ENCODE measurements at places on chromosomes 5 and 9. TPM values are rescaled to one million over a fixed set of nuclear protein-coding genes. Genes with fewer than 3 reads are reported as not detected.
A peak's percentile ranks its signal among the peaks of the same experiment; 100 is the strongest.

Gene NMUR2
- not detected for total RNA-seq

Gene SOX30
- not detected for total RNA-seq

Gene HBEGF
- 43.2 TPM for total RNA-seq

Gene PCDHB6
- 0.41 TPM for total RNA-seq

Gene TESK1
- 44.0 TPM for total RNA-seq

Gene NPR2
- total RNA-seq: 20.6 TPM

Gene OR2V2
- total RNA-seq: not detected

Gene CARD6
- 24.3 TPM for total RNA-seq

GRCh38 chr9:125495172-125496119, 211.6 kb downstream of the MAPKAP1 start:
- no peak for DNase-seq
- H3K27me3 ChIP-seq: no peaks in the 10 kb centered on the region
- H3K36me3 ChIP-seq: no peaks in the 10 kb centered on the region
- no peak overlapping the region for H3K27ac ChIP-seq

DNA sequence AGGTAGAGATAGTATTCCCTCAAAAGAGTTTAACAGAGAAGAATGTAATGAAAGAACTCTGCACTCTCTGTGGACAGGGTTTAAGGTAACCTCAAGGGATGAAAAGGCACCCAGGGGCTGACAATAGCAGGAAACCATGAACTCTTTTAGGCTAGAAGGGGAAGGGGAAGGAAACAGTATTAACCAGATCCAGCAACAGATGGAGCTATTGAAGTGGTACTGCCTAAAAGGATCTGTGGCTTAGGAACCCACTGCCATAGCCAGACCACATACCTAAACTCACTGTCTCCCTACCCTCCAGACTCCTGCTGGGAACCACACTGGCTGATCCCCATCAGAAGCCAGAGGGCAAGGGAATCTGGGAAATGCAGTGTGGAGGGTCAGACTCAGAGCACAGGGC, 35.5 kb downstream of the PLGRKT start:
- DNase-seq: no peak
- H3K27me3 ChIP-seq: no peaks in the 10 kb centered on the region
- no peak overlapping the region for H3K27ac ChIP-seq
- no peak overlapping the region for H3K4me3 ChIP-seq
- H3K36me3 ChIP-seq: no peaks in the 10 kb centered on the region

- DNase-seq: no peak
- no peaks in the 10 kb centered on the region for H3K4me1 ChIP-seq
- H3K27me3 ChIP-seq: no peaks in the 10 kb centered on the region
- no peak overlapping the region for H3K27ac ChIP-seq
These were observed 73.5 kb downstream of the COL23A1 start for GRCh38 chr5:178516504-178517235.

DNA sequence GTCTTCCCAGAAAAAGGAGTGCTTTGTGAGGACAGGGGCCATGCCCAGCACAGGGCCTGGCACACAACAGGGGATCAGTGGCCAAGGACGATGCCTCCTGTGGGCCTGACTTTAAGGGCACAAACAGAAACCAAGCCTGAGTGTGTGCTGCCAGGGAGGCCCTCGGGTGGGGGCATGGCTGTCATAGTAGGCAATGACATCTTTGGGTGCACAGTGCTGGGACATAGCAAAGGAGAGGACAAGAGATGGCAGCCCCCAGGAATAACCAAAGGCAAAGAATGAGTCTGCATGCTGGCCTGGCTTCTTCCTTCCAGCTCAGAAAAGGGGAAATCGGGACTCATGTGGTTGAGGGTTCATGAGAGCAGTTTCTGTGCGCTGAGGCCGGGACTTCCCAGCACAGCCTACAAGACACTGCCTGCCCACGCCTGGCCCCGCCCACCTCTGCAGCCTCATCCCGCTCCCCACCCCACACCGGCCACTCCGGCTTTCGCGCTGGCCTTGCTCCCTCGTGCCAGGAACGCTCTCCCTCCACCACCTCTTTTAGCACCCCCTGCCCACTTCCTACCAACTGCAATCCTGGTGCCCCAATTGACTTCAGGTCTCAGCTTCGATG, 13.8 kb upstream of the LHX2 start:
- peaks cover 29% of the 10 kb centered on the region for H3K4me1 ChIP-seq
- no peak overlapping the region for H3K4me3 ChIP-seq
- no peaks in the 10 kb centered on the region for H3K36me3 ChIP-seq
- peaks cover 86% of the 10 kb centered on the region for H3K27me3 ChIP-seq
- DNase-seq: peak; percentile 81

DNA sequence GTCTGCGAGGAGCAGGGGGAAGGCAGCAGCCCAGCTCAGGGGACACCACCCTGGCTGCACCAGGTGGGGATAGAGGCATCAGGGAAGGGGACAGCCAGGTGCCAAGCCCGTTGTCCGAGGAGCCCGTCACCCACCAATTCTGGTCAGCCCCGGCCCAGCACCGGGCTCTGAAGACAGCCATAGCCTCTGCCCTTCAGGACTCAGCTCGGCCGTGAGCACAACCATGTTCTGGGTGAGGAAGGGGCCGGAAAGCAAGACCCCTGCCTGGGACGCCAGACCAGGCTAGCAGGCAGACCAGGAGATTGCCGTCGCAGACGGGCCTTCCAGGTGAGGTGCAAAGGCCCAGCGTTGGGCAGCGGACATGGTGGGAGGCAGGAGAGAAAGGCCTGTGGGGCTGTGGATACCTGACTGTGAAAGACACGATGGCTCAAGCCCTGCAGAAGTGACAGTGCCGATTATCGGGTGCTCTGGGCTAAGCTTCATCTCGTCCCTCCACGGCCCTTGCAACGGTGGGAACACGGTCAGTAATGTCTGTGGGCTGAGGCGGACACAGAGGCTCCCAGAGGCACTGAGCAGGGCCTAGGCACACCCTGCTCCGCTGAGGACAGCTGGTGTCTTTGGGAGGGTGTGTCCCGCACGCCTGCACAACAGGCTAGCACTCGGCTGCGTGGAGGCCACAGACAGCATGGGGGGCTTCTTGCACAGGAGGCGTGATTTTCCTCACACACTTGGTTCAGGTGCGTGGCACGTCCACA, 36.5 kb downstream of the DBH start:
- H3K27me3 ChIP-seq: no peaks in the 10 kb centered on the region
- no peak overlapping the region for H3K27ac ChIP-seq
- H3K36me3 ChIP-seq: no peaks in the 10 kb centered on the region
- DNase-seq: no peak

DNA sequence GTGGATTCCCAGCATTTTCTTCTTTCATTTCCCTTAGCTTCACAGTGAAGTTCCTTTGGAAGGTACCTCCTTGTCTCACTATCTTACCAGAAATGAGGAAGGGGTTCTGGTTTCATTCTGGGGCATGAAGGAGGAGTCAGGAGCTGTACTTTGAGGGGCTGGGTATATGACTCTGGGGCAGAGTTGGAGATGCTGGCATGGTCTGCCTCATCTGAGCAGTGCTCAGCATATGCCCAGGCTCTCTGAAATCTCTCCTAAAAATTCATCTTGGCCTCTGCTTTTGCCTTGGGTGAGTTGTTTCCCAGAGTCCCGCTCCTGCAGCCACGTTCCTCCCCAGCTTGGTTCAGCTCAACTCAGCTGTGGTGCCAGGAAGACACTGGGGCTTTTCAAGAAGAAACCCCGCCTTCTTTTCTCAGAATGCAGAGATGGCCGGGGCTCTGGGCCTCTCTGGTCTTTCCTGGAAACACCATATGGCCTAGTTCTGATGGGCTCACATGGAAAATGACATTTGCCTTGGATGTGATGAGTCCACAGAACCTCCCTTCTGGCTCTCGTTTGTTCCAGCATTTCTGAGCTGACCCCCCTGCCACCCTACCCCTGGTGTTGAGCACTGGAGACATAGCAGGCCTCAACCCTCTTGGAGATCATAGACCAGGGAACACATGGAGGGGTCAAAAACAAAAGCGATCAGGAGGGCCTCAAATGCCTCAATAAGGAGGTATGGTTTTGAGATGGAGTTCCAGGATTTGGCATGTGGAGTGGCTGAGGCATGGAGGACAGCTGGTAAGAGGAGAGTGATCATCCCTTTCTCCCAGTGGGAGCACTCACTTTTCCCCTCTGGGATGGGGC, 12.0 kb upstream of the TGFBR1 start:
- no peak for DNase-seq
- H3K27ac ChIP-seq: no peak overlapping the region
- H3K4me1 ChIP-seq: peaks cover 5% of the 10 kb centered on the region
- no peak overlapping the region for H3K4me3 ChIP-seq
- H3K27me3 ChIP-seq: no peaks in the 10 kb centered on the region
- no peaks in the 10 kb centered on the region for H3K36me3 ChIP-seq

- DNase-seq: peak; percentile 88
- peaks cover 13% of the 10 kb centered on the region for H3K36me3 ChIP-seq
- H3K4me3 ChIP-seq: peak overlapping the region; percentile 37
- no peaks in the 10 kb centered on the region for H3K27me3 ChIP-seq
- peaks cover 13% of the 10 kb centered on the region for H3K4me1 ChIP-seq
- H3K27ac ChIP-seq: no peak overlapping the region
These were observed 72.3 kb downstream of the ICE1 start for GRCh38 chr5:5494489-5495402.

DNA sequence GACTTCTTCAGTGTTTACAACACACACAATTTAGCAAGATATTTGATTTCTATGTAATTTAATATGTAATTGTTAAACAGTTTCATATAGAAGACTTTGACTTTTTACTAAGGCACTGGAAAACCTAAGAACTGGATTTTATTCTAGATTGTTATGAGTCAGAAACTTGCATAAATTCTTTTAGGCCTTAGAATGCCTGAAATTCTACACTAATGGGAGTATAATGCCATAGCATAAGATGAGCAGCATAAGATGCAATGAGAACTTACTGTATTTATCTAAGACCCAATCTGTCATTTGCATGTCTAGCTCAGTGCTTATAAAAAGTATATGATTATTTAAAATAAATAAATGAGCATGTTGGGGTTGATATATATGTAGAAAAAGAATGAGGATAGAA, 285.2 kb downstream of the CDH12 start:
- no peaks in the 10 kb centered on the region for H3K36me3 ChIP-seq
- no peak overlapping the region for H3K27ac ChIP-seq
- H3K4me3 ChIP-seq: no peak overlapping the region
- no peak for DNase-seq

DNA sequence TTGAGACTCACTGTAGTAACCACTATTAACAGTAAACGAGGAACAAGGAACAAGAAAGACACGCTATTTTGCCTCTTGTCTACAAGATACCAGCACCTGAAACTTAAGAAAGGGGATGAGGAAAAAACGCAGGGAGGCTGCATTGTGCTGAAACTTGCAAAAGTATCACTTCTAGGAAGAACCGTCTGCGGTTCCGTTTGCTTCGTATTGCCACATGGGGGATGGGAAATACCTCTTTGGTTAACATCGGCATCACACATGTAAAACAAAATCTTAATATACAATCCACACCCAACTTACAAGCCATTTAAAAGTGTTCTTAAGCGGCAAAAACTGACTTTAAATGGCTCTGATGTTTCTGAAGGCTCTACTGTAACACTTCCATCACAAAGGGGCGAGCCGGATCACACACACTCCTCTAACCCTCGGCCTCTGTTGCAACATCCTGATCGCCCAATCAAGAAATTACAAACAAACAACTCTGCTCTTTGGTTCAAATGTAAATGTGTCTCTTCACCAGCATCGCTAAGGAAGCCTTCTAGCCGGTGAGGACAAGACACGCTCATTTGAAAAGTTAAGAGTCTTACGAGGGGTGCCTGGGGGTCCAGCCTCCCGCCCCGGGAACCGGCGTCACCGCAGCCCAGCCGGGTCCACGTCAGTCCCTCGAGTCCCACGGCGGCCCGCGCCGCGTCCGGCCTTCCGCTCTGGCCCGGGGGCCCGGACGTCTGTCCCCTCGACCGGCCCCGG, 621 bp downstream of the SEC16A start:
- DNase-seq: no peak
- H3K27me3 ChIP-seq: no peaks in the 10 kb centered on the region
- peak overlapping the region; percentile 91 for H3K4me3 ChIP-seq
- H3K4me1 ChIP-seq: peaks cover 29% of the 10 kb centered on the region
- H3K36me3 ChIP-seq: peaks cover 18% of the 10 kb centered on the region

DNA sequence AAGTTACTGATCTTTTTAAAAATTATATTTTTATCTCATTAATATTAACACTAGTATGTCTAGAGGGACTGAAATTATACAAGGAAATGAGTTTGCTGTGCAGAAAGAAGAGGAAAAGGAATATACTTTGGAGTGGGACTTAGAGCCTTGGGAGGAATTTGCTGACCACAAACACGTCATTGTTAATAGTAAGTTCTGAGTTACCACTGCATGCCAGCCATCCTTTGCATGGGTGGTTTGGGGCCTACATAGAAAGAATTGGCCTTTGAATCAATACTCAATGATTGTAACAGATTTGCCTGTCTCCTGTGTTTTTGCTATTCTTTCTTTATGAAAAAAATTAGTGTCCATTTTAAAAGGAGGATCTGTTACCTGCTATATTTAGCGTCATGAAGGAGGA, 232.6 kb upstream of the TNC start:
- H3K36me3 ChIP-seq: no peaks in the 10 kb centered on the region
- H3K27me3 ChIP-seq: no peaks in the 10 kb centered on the region
- no peak overlapping the region for H3K4me3 ChIP-seq
- no peak overlapping the region for H3K27ac ChIP-seq
- no peak for DNase-seq
- no peaks in the 10 kb centered on the region for H3K4me1 ChIP-seq

- H3K4me1 ChIP-seq: no peaks in the 10 kb centered on the region
- H3K27ac ChIP-seq: no peak overlapping the region
- no peaks in the 10 kb centered on the region for H3K27me3 ChIP-seq
These were observed 35.3 kb upstream of the KCNV2 start for GRCh38 chr9:2681981-2682380.

GRCh38 chr9:70588381-70588780, 173.9 kb upstream of the KLF9 start:
- no peak overlapping the region for H3K4me3 ChIP-seq
- no peaks in the 10 kb centered on the region for H3K36me3 ChIP-seq
- no peaks in the 10 kb centered on the region for H3K27me3 ChIP-seq
- no peak overlapping the region for H3K27ac ChIP-seq
- DNase-seq: no peak

DNA sequence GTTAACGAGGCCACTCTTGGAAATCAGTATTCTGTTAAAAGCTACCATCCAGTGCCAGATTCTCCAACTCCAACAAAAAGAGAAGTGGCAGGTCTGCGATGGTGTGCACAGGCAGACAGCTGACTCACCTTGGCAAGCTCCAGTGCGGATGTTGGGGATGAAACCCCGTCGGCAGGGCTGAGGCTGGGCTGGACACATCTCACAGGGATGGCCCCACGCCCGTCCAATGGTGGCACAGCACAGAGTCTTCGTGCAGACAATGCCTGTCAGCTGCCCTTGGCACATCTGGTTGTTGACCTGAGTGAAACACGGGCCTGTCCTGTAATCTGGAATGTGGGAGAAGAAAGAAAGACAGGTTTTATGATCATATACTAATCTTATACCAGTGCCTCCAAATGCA, 73.4 kb downstream of the FBN2 start:
- H3K4me3 ChIP-seq: no peak overlapping the region
- no peak overlapping the region for H3K27ac ChIP-seq
- no peaks in the 10 kb centered on the region for H3K27me3 ChIP-seq
- H3K4me1 ChIP-seq: no peaks in the 10 kb centered on the region
- H3K36me3 ChIP-seq: no peaks in the 10 kb centered on the region

All from lower lobe of right lung (tissue), 2 donors.